ENCODE measurements at places on chromosomes 16 and 17. TPM values are rescaled to one million over a fixed set of nuclear protein-coding genes. Genes with fewer than 3 reads are reported as not detected.

Gene ALOXE3
- total RNA-seq: 0.47 TPM

Gene LRRC46
- total RNA-seq: not detected

Gene PRAC2
- total RNA-seq: not detected

Gene QRICH2
- total RNA-seq: 6.1 TPM

Gene GRAPL
- not detected for total RNA-seq

Gene MRPL27
- total RNA-seq: 30.3 TPM

Gene RAB40B
- total RNA-seq: 17.0 TPM

Gene ADCY9
- 9.5 TPM for total RNA-seq

Gene VMP1
- total RNA-seq: 238 TPM

Gene B3GNT9
- total RNA-seq: 1.2 TPM

Gene KRTAP16-1
- total RNA-seq: not detected
